ENCODE measurements at places on chromosomes 3 and 15. TPM values are rescaled to one million over a fixed set of nuclear protein-coding genes. Genes with fewer than 3 reads are reported as not detected.

DNA sequence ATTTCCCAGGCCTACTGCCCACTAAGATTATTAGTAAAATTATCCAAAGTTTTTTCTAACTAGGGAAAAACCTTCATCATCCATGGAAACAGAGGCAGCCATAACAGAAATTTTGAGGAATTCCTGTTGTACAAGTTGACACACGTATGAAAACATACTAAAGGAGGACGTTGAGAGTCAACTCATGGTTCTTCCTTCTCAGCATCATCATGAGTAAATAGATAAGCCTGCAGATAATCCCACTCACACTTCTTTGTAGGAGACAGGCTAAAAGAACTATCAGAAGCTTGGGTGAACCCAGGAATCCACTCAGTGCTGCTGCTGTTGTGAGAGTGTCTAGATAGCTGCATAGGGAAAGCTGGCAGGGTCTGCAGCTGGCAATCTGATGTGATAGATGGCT is 694.8 kb upstream of the NR2F2 start:
- no peak for DNase-seq
- H3K36me3 ChIP-seq, result no peaks in the 10 kb centered on the region
- H3K27me3 ChIP-seq, result peaks cover 3% of the 10 kb centered on the region
- no peak overlapping the region for H3K27ac ChIP-seq
- H3K4me1 ChIP-seq, result no peaks in the 10 kb centered on the region

DNA sequence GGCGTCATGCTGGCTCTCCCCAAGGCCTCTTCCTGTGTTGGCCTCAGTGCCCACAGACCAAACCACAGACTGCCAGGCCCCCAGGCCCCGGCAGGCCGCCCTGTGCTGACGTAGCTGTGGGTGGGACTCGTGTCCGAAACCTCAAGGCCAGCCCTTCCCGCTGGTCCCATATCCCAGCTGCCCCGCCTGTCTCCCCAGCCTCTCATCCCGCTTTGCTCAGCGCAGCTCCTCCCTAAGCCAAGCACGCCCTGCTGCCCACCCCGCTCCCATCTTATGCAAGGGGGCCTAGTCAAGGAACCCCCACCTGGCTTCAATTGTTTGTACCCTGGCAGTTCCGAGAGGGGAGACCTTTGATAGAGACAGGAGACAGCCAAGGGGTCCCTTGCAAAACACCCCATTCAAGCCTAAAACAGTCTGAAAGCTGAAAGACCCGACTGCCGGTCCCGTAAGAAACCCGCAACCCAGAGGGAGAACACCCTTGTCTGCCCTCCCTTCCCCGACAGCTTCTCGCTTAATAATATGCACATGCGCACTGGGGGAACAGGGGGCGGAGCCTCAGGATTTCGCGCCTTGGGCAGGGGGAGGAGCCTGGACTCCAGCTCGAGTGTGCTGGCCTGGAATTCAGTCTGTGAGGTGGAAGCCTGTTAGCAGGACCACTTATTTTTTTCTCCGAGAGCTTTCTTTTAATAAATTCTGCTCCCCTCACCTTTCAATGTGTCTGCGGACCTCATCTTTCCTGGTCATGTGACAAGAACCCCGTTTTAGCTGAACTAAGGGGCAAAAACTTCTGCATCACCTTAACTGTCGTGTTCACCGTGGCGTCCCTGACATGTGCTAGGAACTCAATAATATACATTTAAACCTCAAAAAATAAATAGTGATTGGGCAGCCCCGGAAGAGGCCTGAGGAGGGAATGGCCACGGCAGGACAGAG is 17.2 kb downstream of the TNFAIP8L3 start:
- DNase-seq, result peak; percentile 89
- no peaks in the 10 kb centered on the region for H3K36me3 ChIP-seq
- H3K27me3 ChIP-seq, result no peaks in the 10 kb centered on the region
- peak overlapping the region; percentile 78 for H3K27ac ChIP-seq

DNA sequence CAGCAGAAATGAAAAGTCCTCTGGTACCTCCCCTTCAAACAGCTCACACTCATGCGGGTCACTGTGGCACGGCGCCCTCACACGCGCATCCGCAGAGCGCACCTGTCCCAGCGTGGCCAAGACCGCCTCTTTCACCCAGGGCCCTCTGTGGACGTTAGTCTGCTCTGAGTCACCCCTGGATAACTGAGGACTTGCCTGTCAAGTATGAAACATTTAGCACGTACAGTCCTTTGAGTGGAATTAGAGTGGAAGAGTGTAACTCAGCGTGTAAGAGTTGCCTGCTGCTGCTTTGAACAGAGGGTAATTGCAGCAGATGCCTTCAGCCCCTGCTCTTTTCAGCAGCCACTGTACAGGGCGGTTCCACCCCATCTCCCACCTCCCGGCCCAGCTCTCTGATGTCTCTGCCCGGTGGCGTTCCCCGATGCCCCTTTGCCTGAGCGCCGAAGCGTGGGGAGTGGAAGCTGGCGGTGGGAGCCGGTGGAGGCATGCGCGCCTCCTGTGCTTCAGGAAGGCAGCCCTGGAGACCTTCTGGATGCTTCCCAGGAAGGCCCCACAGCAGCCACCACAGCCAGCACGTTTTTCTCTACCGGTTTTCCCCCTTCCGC is 23.0 kb downstream of the CPN2 start:
- peak overlapping the region; percentile 27 for H3K27ac ChIP-seq
- peaks cover 19% of the 10 kb centered on the region for H3K27me3 ChIP-seq
- no peak overlapping the region for H3K4me3 ChIP-seq
- DNase-seq, result peak; percentile 75

GRCh38 chr3:151561878-151562277 is 101.0 kb upstream of the IGSF10 start:
- H3K27me3 ChIP-seq, result no peaks in the 10 kb centered on the region
- no peak overlapping the region for H3K27ac ChIP-seq
- no peak for DNase-seq

DNA sequence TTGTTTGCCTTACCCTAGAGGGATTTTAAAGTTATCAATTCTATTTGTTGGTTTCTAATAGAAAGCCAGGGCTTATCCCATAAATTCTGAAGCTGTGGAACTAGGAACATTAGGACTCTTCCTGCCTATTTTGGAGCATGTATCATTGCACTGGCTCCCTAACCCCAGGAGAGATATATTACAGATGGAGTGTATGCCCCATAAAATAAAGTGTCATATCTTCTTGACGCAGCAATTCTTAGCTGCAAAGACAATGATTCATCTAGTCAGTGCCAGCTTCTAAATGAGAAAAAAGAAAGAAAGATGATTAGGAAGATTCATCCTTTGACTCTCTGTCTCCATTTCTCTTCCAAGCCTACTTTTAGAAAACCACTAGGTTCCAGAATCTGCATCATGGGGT is 74.8 kb upstream of the MAGI1 start:
- H3K27me3 ChIP-seq, result no peaks in the 10 kb centered on the region
- no peak for DNase-seq
- no peak overlapping the region for H3K27ac ChIP-seq
- no peaks in the 10 kb centered on the region for H3K36me3 ChIP-seq

GRCh38 chr3:37256447-37256846 is 82.1 kb upstream of the LRRFIP2 start:
- no peaks in the 10 kb centered on the region for H3K27me3 ChIP-seq
- no peak overlapping the region for H3K27ac ChIP-seq
- no peak overlapping the region for H3K4me3 ChIP-seq
- DNase-seq, result peak; percentile 53
- peaks cover 33% of the 10 kb centered on the region for H3K36me3 ChIP-seq

GRCh38 chr3:173932624-173933023 is 535.1 kb downstream of the NLGN1 start:
- no peak overlapping the region for H3K4me3 ChIP-seq
- no peak overlapping the region for H3K27ac ChIP-seq
- no peak for DNase-seq
- no peaks in the 10 kb centered on the region for H3K27me3 ChIP-seq
- no peaks in the 10 kb centered on the region for H3K4me1 ChIP-seq
- no peaks in the 10 kb centered on the region for H3K36me3 ChIP-seq

- no peaks in the 10 kb centered on the region for H3K36me3 ChIP-seq
- DNase-seq, result no peak
- peaks cover 35% of the 10 kb centered on the region for H3K27me3 ChIP-seq
- H3K4me1 ChIP-seq, result no peaks in the 10 kb centered on the region
- H3K27ac ChIP-seq, result no peak overlapping the region
- no peak overlapping the region for H3K4me3 ChIP-seq
These were observed 47.4 kb upstream of the ITGA11 start for GRCh38 chr15:68479406-68479805.

DNA sequence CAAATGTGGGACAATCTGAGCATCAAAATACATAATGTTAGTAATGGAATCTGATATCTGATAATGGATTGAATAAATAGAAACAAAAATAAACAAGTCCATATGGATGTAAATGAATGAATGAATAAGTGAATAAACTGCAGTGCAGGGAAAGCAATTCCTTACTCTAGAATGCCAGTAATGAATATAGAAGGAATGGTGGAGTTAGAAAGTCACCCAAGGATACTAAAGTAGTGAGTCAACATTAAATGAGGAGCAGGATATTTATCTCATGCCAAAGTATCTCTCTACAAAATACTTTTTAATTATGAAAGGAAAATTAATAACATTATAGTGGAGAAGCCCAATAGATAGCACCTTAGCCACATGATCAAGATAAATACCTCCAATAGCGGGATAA is 300.3 kb downstream of the FEZF2 start:
- no peaks in the 10 kb centered on the region for H3K27me3 ChIP-seq
- H3K4me3 ChIP-seq, result no peak overlapping the region
- H3K4me1 ChIP-seq, result no peaks in the 10 kb centered on the region
- no peaks in the 10 kb centered on the region for H3K36me3 ChIP-seq
- no peak for DNase-seq

DNA sequence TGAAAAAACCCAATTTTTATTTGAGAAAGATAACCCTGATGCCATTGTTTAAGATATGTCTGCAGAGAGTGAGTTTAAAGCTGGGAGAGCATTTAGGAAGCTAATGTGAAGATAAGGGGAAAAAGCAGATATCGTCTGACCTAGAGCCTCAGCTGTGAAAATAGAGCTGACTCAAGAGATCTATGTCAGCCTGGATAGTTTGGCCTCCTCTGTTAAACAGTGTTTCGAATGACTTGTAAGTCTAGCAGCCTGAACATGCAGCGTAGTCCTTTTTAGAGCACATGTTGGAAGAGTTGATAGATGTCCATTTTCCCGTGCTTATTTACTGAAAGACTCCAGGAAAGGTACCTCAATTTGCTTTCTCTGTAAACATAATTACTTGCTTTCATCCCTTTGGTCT is 48.1 kb downstream of the ALCAM start:
- no peak for DNase-seq
- no peaks in the 10 kb centered on the region for H3K36me3 ChIP-seq
- no peaks in the 10 kb centered on the region for H3K4me1 ChIP-seq
- H3K27me3 ChIP-seq, result no peaks in the 10 kb centered on the region
- H3K27ac ChIP-seq, result no peak overlapping the region
- H3K4me3 ChIP-seq, result no peak overlapping the region

DNA sequence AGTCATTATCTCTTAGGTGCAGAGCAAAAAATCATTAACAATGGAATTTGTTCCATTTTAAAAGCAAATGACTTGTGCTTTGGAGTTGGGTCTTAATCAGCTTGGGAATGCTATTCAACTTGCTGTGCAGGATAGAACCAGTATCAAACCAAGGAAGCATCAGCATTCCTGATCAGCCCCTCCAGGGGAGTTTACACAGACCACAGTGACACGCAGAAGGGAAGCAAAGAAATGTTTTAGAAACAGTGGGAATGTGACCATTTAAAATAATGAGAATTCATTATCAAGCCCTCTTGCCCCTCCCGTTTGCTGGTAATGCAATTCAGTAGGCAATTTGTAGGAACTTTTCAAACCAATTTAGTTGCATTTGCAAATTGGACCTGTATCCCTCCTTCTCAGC is 155.1 kb downstream of the LRTM1 start:
- no peak for DNase-seq
- H3K27me3 ChIP-seq, result peaks cover 2% of the 10 kb centered on the region
- no peaks in the 10 kb centered on the region for H3K4me1 ChIP-seq
- H3K27ac ChIP-seq, result no peak overlapping the region
- H3K36me3 ChIP-seq, result no peaks in the 10 kb centered on the region
- no peak overlapping the region for H3K4me3 ChIP-seq

- no peaks in the 10 kb centered on the region for H3K27me3 ChIP-seq
- no peak for DNase-seq
- H3K27ac ChIP-seq, result no peak overlapping the region
- H3K36me3 ChIP-seq, result peaks cover 2% of the 10 kb centered on the region
These were observed 134.2 kb upstream of the LIPC start for GRCh38 chr15:58297639-58298038.

- H3K4me1 ChIP-seq, result peaks cover 2% of the 10 kb centered on the region
- no peaks in the 10 kb centered on the region for H3K36me3 ChIP-seq
- no peak for DNase-seq
- no peak overlapping the region for H3K27ac ChIP-seq
- no peaks in the 10 kb centered on the region for H3K27me3 ChIP-seq
- H3K4me3 ChIP-seq, result no peak overlapping the region
These were observed 20.7 kb downstream of the CYFIP1 start for GRCh38 chr15:22959321-22960101.

DNA sequence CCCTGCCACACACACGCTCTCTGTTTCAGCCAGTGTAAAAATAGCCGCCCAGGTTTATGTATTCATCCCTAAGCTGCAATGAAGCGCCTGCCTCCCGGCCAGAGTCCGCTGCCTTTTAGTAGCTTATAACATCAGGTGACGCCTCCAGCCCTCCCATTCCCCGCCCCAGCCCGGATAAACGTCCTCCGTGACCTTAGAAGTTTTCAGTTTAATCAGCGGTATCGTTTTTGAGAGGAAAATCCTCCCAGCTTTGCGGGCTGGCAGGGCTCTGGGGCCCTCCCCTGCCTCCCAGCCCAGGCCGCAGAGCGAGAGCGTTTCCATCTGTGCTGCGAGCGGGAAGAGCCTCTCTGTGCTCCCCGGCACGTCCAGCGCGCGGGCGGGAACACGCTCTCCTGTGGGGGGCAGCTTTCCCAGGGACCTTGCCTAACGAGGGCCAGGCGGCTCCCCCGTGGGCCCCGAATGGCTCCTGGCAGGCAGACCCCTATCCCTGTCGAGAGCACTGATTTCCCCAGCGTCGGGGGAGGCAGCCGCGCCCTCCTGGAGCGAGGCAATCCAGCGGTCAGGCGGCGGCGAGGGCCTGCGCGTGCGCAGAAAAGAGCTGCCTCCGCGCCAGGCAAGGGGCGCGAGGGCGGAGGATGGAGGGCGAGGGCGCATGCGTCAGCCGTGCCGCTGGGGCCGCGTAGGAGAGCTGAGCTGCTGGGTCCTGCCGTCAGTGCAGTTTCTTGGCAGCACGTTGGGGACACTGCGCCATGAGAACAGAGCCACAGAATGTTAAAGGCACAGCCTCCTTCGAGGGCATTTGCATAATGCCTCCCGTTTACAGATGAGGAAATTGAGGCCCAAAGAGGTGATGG is 71.1 kb downstream of the CCNL1 start:
- no peaks in the 10 kb centered on the region for H3K27me3 ChIP-seq
- DNase-seq, result peak; percentile 98
- H3K27ac ChIP-seq, result peak overlapping the region; percentile 93
- H3K4me3 ChIP-seq, result peak overlapping the region; percentile 75

SCAMP5 gene
- 1.3 TPM for total RNA-seq

PLSCR5 gene
- total RNA-seq, result not detected

MST1 gene
- total RNA-seq, result 7.6 TPM

MKRN3 gene
- total RNA-seq, result 1.5 TPM

MAP1A gene
- total RNA-seq, result 2.0 TPM

CCDC39 gene
- total RNA-seq, result not detected

SLC22A14 gene
- not detected for total RNA-seq

PPP2R3A gene
- total RNA-seq, result 0.49 TPM

GABRB3 gene
- total RNA-seq, result not detected

Measured in activated CD4-positive, alpha-beta T cell treated with anti-CD3 and anti-CD28 coated beads, Interleukin-2, amount 10 ng/mL, durations not matched to agents 24 days and 14 days (primary cell).